ENCODE measurements at places on chromosomes 2 and 18.
A peak's percentile ranks its signal among the peaks of the same experiment; 100 is the strongest.

DNA sequence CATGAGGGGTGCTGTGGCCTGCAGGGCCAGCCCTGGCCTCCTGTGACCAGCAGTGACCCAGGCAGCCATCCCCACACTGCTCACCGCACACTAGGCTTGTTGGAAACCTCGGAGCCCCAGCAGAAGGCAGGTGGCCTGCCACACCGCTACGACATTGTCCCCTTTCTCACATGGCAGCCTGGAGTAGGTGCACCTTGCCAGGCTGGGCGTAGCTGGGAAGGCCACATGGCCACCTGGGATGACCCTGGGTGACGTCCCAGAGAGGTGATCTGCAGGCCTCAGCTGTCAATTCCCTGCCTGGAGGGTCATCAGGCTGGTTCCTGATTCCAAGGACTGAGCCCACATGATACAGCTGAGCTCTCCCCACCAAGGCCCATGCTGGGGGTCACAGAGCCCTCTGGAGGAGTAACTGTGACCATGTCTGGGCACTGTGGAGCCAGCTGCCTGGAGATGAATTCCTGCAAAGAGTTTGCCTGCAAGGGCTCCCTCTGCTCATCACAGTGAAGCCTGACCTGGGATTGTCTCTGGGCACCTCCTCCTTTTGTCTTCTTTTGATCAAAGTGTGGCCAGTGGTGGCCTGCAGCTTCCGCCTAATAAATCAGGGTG, 119.6 kb upstream of the OTOS start:
- no peak for DNase-seq

DNA sequence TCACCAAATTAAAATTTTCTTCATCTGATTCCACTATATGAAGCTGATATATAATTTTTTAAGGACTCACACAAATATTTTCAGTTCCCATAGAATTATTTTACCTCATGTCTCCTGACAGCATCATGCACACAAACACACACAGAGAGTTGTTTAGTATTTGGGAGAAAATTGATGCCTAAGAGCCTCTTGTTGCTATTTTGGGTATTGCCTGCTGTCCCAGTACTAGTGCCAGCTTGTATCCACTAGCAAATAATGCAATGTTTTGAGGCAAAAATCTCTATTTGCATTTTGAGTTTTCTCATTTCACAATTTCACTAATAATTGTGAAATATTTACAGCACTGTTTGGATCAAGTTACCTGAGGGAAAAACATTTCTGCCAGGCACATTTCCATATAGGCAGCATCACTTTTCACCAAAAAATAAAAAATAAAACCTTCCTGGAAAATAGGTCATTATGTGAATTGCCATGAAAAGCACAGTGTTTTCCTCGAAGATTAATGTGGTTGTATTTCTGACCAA, 328.2 kb downstream of the KCNJ3 start:
- DNase-seq, result no peak

DNA sequence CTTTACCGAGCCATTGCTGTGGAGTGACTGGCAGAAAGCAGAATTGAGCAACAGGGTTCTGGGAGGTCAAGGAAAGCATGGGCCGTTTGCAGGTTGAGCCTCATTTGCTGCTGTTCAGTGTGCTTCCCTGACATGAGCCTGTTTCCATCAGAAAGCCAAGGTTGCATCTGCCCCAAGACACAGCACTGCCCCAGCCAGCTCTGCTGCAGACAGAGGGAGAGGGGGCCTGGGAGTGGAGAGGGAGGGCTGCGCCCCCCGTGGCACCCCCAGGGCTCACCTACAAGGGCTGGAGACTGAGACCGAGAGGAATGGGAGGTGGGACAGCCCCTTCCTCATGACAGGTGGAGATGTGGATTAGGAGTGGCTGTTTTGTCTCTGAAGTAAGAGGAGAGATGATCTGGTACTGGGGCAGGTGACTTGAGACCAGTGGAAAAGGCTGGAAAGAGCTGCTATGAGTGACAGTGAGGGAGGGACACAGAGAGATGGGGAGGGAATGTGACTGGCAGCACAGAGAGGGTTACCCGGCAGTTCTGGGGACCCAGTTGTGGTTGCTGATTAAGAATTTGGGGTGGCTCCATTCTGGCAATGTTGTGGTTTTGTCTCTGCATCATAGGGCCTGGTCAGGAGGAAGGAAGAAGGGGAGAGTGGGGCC, 218.0 kb downstream of the DYSF start:
- no peak for DNase-seq

DNA sequence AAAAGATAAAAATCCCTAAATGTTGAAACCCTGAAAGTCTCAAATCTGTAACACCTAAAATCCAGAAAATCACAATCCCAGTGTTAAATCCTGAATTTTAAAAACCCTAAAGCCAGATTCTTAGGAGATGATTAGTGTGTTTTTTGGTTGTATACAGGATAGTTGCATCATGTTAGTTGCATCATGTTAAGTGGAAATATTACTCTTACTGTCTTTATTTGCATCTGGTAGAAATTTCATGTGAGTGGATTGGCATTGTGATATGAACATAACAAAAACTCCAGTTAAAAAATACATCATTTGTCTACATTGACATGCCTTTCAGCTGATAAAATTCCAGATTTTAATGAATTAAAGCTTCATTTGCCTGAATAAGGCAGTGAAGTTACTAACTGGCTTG, 683.1 kb upstream of the ACVR2A start:
- no peak for DNase-seq

DNA sequence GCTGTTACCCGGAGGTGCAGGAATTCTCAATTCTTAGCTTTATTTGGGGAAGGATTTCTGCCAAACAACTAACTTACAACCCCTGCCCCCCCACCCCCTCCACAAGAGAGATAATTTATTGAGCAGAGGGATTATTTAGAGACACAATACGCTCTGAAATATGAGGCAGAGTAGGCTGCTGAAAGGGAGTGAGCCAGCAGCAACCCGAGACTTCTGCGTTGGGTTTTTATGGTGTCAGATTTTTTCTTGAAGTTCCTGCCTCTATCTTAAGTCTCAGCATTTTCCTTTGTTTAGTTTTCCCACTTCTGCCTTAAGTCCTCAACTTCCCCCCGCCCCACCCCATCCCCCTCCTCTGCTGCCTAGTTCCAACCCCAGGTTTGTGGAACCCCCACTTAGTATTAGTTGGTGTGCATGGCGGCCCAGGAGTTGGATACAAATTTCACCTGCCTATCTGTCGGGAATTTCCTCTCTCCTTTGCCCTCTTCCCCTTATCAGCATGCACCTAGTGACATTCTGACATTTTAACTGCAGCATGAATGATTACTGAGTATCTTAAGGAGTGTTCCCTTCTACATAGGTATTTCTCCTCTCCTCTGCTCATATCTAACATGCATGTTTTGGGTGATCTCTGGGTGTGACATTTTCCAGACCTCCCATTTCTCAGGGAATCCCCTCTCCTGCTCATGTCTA, 1635.9 kb upstream of the LRRTM1 start:
- no peak for DNase-seq

GRCh38 chr2:191345788-191346187, 100.6 kb downstream of the MYO1B start:
- DNase-seq, result peak; percentile 55

GRCh38 chr2:225600865-225601264, 201.4 kb downstream of the NYAP2 start:
- no peak for DNase-seq

All from iris pigment epithelial cell (primary cell).